ENCODE measurements at places on chromosomes 4 and X.

DNA sequence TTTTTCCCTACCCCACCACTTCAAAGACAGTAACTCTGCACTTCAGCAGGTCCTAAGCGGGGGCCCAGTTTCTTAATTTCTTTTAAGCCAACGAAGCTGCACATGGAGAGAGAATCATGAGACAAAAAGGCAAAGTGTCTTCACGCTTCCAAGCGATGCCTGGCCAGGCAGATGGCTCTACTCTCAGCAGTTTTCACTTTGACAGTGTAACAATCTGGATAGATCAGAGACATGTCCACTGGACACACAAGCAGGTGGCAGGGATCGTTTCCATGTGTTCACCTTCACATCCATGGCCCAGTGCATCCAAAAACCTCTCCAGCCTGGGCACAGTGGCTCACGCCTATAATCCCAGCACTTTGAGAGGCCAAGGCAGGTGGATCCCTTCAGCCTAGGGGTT is 27.8 kb downstream of the PPP2R2C start:
- no peak for DNase-seq

DNA sequence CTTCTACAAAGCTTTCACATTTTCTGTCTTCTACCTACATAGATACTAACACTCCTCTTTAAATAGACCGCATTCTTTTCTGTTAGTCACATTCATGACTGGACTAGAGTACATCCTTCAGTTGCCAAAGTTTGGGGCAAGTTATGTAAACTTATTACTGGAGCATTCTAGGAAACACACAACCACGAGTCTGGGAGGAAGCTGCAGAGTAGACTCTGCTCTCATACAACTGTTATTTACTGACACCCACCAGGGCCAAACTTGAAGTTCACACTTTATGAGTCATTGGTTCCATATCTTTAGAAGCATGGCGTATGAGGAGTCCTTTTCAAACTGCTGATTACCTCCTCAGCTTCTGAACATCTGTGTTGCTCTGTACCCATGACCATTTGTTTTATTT is 87.0 kb downstream of the RNF150 start:
- DNase-seq, result no peak

GRCh38 chr4:142278663-142279062 is 567.4 kb downstream of the INPP4B start:
- no peak for DNase-seq

- DNase-seq, result no peak
Observed at GRCh38 chrX:123698979-123699520, 33.8 kb downstream of the THOC2 start.

GRCh38 chr4:53713296-53713695 is 122.0 kb upstream of the LNX1 start:
- DNase-seq, result no peak

All from hematopoietic multipotent progenitor cell treated with erythropoietin and hydrocortisone succinate and interleukin-3 and kit ligand, for 6 days (in vitro differentiated cells).